ENCODE measurements at places on chromosomes 12 and 14.

DNA sequence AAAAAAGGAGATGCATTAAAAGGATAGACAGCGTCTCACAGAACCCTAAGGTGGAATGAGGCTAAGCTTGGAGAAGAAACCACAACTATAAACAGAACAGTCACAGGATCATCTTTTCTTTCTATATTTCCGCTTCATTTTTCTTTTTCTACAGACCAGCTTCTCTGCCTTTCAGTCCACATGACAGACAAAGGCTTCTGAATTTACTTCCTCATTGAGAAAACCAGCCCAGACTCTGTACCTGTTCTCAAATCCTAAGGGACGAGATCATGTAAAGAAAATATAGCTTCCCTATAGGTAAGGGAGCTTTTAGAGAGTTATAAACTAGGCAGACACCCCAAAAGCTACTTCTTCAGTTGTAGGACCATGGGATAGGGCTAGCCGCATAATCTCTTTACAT, 17.4 kb downstream of the SGPP1 start:
- no peak for DNase-seq

DNA sequence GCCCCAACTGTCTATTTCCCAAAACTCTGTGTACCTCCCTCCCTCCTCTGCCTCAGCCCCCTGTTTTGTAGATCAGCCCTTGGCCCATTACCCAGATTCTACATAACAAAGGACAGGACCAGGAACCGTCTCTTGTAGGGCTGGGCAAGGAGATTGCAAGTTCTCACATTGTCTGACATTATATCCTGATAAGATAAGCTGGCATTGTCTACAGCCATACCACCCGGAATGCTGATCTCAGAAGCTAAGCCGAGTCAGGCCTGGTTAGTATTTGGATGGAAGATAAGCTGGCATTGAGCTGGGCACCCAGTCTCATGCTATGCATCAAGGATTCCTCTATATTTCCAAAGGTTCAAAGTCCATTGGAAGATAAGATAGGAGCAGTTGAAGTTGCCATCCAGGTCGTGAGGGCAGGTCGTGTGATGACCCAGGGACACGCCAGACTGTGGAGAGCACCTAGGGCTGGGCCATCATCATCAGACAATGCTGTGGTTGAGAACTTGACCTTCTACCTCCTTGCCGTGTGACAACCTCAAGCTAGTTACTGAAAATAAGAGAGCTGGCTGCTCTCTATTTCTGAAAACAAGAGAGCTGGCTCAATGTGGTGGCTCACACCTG, 29.5 kb downstream of the PHETA1 start:
- DNase-seq = no peak

DNA sequence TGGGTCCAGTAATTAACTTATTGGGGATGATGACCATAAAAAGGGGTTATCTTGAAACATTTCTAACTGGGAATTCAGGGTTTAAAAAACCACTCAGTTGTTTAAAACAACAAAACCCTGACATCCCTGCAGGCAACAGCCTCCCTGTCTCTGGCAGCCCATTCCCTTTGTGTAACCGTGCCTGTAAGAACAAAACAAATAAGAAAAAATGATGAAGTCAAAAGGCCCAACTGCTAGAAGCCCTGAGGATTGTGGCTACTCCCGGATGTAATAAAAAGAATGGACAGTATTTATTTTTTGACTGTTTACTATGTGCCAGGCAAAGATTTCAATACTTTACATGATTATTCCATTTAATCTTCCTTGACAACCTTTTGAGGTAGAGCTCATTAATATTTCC, 75.3 kb downstream of the TMCC3 start:
- no peak for DNase-seq

DNA sequence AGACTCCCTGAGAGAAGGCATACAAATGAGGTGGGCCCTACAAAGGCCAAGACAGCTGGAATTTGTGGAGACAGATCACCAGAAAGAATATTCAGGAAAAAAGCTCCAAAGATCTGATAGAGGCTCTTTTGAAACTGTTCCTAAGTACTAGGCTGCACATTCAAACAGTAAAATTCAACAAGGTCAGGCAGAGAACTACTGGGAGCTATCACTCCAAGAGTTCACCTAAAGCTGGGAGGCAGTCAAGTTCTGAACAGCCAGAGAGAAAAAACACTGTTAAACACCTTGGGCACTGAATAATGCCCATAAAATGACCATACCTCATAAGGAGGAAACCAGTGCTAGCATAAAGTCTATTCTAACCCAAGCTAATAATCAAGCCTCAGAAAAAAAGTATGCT, 28.6 kb downstream of the MED13L start:
- DNase-seq = no peak

DNA sequence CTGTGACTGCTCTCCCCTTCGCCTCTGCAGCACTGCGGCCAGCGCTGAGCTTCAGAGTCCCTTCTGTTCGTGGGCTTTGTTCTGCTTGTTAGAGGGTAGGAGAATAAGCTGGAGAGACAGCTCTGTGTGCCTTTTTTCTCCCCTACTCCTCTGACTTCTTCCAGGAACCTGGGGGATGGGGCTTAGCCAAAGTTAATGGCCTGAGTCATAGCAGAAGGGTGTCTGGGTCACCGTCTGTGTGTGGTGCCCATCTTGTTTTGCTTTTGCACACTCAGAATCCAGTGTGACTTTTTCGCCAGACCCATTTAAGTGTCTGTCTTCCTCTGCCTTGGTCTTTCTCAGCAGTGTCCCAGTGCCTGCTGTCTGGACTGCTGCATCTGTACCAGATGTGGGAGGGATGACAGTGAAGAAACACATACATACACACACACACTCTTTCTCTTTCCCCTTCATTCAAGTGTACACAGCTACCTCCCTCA, 3.0 kb downstream of the KIF5A start:
- no peak for DNase-seq

DNA sequence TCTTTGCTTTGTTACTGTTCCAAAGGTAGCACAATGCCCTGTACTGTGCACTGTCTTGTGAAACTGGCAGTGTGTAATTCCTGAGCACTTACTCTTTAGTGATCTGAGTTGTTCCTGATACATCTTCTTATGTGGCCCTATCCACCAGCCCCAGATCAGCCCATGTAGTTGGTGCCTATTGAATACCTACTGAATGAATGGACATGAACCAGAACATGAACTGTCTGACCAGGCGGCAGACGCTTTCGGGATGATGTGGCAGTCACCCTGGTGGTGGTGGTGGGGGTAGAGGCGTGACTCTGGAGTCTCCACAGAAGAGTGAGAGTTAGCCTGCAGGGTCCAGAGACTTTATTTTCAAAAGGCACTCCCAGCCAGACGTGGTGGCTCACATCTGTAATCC, 46.6 kb upstream of the PAPOLA start:
- DNase-seq = no peak

- no peak for DNase-seq
Measured at GRCh38 chr12:8127138-8127537, 3.7 kb downstream of the CLEC4A start.

- DNase-seq = no peak
Measured at GRCh38 chr14:54040846-54041245, 84.2 kb upstream of the BMP4 start.

DNA sequence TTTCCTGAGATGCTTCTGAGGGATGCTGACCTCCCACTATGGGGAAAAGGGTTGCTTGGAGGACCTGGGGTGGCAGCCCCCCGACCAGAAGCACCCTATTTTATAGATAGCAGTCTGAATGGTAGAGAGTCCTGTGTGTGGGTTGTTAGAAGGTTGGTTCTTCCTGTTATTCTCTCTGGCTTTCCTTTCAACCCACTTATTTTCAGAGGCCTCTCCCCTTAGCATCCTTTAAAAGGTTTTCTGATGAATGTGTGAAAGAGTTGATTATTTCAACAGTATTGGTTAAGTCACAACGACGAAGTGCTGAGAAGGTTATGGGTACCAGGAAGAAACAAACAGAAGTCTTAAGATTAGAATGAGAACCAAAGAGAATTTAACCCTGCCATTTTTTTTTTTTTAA, 20.8 kb upstream of the MANSC4 start:
- DNase-seq = no peak

GRCh38 chr14:104118006-104118844, 20.2 kb upstream of the KIF26A start:
- DNase-seq = no peak

DNA sequence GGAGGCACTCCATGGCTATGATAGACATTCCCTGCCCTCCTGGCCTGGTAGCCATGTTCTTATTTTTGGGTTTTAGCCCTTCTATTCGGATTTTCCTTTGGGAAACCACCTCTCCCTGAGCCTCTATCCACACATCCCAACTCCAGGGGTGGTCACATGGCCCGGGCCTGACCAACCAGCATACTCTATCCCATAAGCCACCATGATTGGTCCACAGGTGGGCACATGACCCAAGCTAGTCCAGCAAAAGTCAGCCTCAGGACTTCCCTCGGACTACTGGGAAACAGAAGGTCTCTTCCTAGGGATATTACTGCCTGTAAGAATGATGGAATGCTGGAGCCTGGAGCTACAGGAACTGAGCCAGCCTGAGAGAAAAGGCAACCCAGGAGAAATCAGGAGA, 12.5 kb downstream of the PRIMA1 start:
- DNase-seq = no peak

DNA sequence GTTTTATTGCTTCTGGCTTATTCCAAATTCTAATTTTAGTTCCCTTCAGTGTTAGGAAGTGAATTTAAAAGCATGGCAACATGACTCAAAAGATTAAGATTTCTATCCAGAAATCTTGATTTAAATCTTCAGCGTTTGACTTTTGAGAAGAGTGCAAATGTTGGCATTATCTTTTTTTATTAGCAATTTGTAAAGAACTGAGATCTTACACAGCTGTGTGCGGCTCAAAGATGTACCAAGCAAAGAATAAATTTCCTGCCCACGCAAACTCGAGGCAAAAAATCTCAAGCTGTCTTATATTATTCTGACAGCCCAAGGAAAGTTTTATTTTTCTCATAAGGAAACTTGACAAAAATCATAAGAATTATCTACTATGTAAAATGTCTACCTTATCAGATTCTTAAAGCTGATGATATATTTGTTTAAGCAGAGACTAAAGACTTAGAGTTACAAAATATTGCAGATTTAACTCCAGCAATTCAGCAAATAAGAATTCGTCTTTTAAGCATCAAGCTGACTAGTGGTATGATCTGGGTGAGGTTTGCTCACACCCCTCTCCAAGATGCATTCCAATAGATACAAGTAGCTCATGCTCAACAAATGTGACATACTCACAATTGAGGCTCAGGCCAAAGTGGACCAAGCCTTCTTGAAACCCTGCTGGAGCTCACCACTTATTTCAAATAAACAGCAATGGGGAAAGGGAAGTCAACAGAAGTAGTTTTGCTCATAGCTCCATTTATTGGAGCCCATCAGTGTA, 47.4 kb upstream of the POC1B start:
- no peak for DNase-seq

- no peak for DNase-seq
Measured at GRCh38 chr14:50334211-50334610, 22.1 kb downstream of the DMAC2L start.

- DNase-seq = no peak
Measured at GRCh38 chr14:59254911-59255545, 66.6 kb downstream of the DAAM1 start.

DNA sequence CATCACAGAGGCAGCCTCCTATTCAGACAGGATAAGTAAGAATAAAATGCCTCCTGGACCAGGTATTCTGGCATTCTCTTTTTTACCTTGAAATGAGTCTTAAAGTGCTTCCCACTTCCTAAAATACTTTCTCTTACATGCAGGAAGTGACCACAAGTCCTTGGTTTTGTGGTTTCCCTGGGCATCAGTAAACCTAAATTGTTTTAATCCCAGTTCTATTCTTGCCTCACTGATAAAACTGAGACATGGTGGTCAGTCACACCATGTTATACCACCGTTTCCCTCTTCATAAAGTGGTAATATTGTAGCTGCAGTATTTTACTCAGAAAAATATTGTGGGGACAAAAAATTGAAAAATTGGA, 1.2 kb upstream of the SALL2 start:
- no peak for DNase-seq

DNA sequence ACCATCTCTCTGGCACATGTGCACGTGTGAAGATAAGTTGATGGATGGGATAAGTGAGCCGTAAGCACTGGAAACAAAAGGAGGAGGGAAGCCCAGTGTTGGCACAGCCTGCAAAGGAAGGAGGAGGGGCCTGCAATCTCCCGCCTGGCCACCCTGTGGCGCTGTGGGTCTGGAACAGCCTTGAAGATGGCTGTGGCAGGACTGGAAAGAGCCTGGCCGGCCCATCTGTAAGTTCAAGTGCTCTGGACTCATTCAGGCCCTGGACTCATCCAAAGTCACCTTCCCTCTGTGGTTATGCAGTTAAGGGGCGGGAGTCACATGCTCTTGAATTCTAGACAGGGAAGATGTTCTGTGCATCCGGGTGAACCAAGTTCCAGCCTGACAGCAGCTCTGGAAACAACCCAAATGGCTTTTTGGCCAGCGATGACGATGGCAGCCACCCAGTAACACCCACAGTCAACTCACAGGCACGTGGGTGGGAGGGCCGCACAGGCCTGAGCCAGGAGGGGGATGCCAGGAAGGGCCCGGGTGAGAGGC, 50.4 kb downstream of the CHGA start:
- DNase-seq = no peak

DNA sequence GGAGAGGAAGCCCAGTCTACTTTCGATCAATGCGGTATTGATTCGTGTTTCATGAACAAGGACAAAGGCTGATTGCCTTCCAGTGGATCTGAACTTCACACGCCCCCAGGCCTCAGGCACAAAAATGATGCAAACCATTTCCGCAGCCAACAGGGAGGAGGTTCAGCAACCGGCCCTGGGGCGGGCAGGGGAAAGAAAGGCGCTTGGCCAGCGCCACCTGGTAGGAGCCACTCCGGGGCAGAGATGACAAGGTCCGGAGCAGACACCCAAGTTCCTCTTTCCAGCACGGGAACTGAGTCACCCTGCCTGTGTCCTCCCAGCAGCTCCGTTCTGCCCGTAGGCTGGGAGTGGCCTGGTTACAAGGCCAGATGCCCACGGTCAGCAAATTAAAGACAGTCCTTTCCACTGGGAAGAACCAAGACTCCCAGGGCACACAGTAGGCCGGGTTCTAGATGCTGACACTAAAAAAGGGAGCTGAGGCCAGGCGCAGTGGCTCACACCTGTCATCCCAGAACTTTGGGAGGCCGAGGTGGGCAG, 136.3 kb downstream of the SCARB1 start:
- DNase-seq = no peak

DNA sequence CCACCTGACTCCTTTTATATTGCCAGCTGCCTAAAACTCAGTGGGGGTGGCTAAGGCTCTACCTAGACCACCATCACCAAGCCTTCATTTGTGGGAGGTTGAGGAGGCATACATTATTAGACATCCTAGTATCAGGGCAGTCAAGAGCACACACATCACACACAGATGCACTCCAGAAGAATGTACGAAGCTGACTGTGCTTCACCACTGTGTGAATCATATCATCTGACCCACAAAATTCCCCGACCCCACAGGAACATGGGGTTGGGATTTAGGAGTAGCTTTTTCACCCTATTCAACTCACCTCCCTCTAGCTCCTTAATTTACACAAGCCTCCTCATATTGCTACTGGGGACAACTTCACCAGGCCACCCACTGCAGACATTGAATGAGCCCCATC, 64.8 kb upstream of the BDKRB2 start:
- DNase-seq = no peak

GRCh38 chr12:3071107-3071506, 6.1 kb upstream of the TSPAN9 start:
- DNase-seq = no peak

All from ACHN (cell line).